Stimulated activated CD8-positive, alpha-beta memory T cell treated with anti-CD3 and anti-CD28 coated beads, Interleukin-4, amount 100 ng/mL, for 4 hours (primary cell): ENCODE measurements at places on chromosomes 1 and 21.
A peak's percentile ranks its signal among the peaks of the same experiment; 100 is the strongest.

DNA sequence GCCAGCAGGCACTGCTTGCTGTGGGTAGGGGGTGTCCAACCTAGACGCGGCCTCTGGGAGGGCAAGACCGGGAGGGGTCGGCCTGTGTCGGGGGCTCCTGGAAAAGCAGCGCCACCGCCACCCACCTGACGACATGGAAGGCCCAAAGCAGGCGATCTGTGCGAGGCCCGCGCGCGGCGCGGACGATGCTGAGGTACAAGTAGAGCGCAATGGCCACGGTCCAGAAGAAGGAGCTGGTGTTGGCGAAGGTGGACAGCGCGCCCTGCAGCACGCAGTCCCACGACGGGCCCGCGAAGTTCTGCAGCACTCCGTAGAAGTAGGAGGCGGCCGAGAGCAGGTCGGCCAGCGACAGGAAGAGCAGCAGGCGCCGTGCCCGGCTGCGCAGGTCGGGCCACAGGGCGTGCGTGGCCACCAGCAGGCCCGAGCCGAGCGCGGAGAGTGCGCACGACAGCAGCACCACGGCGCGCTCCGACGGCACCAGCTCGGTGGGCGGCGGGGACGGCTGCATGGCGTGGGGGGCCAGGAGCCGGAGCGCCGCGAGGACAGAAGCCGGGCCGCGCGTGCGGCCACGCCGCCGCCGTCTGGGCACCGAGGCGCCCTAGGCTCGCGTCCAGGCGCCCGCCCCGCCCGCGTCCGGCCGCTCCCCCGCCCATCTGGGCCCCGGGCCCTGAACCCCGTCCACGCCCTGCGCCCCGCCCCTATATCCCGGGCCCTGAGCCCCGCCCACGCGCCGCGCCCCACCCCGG lies at the start of gene GPR157:
GPR157 (minus strand) TSS at position 583 of the 746 bp plus-strand sequence; CDS start at position 508, 75 bp downstream.
- peak; percentile 47 for DNase-seq

- no peak for DNase-seq
These were observed 9.1 kb downstream of the ITGB2 start for GRCh38 chr21:44911384-44912157.

DNA sequence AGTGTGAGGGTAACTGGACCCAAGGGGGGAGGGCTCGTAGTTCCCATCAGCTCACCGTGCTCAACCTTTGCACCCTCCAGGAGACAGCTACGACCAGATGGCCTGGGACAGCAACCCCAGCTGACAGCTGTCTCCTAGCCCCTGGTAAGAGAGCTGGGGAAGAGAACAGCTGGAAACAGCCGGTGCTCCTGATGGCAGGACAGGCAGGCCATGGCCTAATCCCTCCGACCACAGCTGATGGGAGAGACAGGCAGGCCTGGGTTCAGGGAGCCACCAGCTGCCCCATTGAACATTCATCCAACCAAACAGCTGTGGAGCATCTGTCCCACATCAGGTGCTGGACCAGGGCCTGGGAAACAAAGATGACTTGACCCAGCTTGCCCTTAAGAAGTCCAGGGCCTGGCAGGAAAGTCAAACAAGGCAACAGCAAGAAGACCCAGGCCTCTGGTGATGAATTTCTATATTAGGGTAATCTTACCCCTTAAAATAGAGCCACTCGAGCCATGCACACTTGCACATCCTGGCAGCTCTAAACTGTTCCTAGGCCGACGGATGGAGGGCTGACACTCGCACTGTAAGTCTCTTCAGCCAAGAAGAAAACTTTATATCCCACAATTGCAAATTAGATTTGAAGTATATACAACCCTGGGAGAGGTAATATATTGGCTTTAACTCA lies 12.2 kb downstream of the OLFML2B start:
- no peak for DNase-seq

DNA sequence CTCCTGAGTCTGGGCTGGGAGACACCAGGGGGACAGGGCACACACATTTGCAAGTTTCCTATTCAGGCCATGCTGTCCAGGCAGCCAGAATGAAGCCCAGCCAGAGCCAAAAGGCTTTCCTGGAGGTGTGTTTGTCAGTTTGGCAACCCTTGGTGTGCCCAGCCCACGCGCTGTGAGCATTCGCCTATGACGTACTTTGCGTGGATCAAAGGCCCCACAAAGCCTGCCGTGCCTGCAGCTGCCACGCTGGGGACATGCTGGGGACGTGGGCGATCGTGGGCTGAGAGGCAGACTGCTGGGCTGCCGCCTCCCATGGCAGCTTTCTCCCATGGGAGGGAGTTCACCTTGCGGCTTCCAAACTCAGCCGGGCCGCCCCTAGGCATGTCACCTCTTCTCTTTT lies 57.5 kb downstream of the CD247 start:
- DNase-seq, result peak; percentile 46

DNA sequence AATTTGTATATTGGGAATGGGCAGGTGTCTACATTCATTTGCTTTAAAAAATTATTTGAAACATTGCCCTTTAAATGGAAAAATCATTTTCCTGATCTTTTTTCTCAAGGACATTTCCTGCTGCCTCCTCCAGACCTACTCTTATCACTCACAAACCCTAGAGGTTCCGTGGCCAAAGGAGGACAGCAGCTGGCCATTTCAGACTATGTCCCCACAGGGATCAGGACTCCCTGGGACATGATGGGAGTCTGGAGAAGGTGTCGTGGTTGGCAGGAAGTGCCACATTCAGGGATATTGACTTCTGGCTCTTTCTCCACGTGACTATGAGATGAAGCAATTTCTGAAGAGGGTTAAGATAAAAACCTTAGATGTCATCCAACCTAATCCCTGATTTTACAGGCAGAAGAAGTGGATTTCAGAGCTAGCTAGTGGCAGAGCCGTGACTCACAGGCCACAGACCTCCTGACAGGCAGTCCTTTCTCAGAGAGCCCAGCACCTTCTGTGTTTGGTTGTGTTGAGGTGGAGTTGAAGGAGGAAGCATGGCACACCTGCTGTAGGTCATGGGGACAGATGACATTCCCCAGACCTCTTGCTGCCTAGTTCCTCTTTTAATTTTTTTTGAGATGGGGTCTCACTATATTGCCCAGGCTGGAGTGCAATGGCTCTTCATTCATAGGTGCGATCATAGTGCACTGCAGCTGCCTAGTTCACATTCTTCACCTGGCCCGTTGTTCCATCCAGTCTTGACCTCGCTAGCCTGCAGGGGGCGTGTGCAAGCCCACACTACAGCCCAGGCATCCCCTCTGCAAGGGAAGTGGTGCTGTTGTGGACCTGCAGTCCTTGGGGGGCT lies 25.5 kb upstream of the IL10 start:
- no peak for DNase-seq

- DNase-seq, result no peak
These were observed 101.6 kb downstream of the C4BPA start for GRCh38 chr1:207205614-207206061.

DNA sequence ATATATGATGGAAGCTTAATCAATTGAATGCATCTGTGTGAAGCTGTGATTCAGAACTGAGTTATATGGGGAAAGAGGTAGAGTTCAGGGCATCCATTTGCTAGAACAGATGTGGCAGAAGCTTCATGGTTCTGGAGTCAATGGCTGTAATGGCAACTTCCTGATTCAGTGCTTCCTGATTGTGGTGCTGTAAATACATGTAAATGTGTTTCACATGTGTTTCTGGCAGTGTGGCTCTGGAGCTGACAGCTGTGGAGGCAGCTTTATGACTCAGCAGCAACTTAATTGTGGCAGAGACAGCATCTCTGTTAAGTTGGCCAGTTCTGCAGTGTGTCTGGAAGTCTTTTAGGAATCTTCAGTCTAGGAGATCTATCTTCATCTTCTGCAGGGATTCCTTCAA lies 226.6 kb upstream of the ZRANB2 start:
- DNase-seq, result no peak

GRCh38 chr1:180199018-180199417 lies 31.0 kb upstream of the LHX4 start:
- DNase-seq, result no peak

DNA sequence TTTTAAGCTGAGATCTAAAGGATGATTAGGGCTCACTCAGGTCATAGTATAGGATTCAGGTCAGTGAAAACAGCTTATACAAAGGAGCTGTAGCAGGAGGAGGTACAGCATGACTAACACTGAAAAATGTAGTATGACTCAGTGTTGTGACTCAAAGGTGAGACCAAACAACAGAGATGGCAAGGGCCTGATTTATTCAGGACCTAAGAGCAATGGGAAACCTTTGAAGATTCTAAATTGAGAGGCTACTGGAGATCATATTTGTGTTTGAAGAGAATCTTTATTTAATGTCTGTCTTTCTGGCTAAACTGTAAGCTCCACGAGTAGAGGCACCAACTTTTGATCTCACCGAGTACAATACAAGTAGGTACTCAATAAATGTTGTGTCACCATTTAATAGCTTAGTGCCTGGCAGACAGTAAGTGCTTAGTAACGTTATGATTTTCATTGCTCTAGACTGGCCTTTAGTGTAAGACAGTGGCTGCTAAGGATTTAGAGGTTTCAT lies 43.5 kb downstream of the PRKAA2 start:
- no peak for DNase-seq

DNA sequence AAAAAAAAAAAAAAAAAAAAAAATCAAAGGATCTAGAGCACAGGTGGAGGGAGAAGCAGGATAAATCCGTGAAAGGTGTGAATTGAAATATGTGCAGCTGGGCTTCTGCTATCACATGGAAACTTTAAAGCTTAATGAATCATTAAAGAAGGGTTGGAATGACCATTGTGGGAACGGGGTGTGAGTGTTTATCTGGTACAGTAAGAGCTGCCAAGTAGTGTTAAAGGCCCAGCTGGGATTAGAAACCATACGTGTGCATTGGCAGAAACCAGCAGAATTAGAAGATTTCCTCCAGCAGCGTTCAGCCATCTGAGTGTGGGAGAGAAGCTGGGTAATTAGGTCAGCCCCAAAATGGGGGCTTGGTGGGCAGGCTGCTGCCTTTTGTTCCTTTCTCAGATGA lies 13.5 kb downstream of the FALEC start:
- no peak for DNase-seq

GRCh38 chr1:107593501-107594209 lies 371.3 kb downstream of the VAV3 start:
- no peak for DNase-seq

- no peak for DNase-seq
These were observed 84.0 kb upstream of the IVNS1ABP start for GRCh38 chr1:185401019-185401418.

DNA sequence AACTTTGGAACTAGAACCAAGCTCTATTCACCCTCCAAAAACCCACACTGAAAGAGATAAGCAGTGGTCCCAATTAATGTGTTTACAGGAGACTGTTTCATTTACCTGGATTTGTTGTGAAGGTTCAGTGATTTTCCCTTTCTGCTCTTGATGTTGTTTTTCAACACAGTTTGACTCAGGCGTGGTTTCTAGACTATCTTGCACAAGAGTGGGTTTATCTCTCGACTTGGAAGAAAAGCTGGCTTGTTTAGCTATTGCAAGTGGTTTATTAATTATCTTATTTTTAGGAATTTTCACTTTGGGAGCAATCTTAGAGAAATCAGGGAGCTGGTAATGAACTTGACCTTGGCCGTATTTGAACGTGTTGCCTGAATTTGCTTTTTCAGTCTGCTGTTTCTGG lies 5.3 kb downstream of the AKNAD1 start:
- DNase-seq, result no peak

DNA sequence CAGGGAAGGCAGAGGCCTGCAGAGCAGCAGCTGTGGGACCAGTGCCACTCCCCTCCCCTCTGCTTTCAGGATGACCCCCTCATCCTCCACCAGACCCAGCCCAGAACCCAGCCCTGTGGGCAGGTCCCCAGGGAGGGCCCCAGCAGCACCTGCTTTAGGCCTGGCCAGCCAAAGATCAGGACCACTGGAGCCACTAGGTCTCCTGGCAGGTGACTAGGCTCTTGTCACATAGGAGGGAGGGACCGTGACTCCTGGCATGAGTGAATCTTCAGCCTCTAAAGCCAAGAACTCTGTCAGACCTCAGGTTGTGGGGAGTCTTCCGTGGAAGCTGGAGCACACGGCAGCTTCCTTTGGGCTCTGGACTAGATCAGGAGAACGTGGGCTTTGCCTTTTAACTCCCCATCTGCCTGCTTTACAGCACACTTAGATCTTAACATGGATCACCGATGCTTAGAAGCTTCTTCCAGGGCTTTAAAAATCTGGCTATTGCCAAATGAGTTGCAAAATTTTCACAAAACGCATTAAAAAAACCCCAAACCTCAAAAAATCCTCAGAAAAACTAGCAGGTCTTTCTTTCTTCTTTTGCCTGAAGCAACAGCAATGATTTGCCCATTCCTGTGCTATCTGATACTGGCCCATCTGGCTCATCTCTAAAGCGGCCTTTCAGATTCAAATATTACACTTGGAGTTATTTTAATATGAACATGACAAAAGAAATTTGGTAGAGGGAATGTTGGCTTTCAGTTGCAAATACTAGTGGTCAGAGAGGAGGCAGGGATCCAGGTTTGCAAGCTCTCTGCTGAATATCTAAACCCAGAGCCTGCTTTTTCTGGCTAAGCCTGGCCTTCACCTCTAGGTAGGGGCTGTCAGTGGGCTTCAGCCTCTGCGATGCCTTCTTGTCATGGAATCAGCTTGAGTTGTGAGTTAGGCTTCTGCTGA lies 235.2 kb downstream of the SDCCAG8 start:
- DNase-seq, result no peak

DNA sequence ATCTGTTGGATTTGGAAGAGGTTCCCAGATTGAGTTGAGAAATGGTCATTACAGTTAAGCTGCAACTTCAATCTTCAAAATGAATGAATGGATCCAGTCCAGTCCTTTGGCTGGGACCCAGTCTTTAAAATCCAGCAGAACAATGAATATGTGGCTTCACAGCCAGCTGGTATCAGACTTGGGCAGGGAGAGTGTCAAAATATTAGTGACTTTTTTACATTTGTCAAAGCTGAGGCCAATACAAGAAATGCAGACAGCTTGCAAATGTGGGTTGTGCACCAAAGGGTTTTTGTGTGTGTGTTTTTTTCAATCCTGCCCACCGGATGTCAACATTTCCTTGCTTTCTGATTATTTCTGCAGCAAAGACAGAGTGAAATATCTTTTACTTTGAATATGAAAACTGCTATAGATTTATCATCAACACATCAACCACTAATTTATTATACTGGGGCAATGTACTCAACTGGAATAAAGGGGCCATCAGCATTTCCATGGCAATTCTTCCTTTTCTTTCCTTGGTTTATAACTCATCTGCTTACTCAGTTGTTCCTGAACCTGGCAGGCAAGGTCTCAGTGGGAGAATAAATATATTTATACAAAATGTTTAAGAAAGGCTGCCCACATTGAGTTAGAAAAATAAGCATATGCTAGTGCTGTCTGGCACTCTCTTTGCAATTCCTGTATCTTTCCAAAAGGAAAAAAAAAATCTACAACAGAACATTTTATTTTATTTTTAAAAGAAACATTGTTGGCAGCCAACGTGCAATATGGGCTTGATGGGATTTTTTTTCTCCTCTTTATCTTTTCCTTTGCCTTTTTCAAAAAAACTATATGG lies 491.6 kb upstream of the C1orf87 start:
- no peak for DNase-seq
